ENCODE measurements at places on chromosomes 2 and 18. TPM values are rescaled to one million over a fixed set of nuclear protein-coding genes. Genes with fewer than 3 reads are reported as not detected.
A peak's percentile ranks its signal among the peaks of the same experiment; 100 is the strongest.

DNA sequence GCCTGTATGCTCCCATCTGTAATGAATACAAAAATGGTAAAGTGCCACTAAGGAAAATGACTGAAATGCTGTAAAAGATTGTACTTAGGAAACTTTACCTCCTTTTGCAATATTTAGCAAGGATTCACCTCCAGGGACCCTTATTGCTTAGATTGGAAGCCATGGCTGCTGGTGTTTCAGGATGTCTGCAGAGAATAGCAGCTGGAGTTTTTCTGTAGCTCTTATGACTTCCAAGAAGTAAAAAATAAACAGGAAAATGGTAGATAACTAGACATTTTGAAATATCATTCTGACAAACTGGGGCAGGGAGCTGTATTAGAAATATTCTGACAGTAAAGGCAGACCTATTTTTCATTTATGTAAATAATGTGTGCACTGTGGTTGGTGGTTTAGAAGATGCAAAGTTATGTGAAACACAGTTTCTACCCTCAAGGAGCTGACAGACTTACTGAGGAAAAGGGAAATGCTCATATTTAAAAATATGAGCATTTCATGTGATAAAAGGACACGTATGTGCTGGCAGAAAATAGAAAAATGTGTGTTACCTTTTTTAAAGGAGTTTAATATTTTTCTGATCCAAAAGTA, 224.9 kb upstream of the BOD1L2 start:
- H3K36me3 ChIP-seq, result no peaks in the 10 kb centered on the region
- no peak overlapping the region for H3K4me3 ChIP-seq
- no peaks in the 10 kb centered on the region for H3K4me1 ChIP-seq
- H3K27me3 ChIP-seq, result no peaks in the 10 kb centered on the region
- DNase-seq, result no peak

Gene TDRD15
- not detected for total RNA-seq

DNA sequence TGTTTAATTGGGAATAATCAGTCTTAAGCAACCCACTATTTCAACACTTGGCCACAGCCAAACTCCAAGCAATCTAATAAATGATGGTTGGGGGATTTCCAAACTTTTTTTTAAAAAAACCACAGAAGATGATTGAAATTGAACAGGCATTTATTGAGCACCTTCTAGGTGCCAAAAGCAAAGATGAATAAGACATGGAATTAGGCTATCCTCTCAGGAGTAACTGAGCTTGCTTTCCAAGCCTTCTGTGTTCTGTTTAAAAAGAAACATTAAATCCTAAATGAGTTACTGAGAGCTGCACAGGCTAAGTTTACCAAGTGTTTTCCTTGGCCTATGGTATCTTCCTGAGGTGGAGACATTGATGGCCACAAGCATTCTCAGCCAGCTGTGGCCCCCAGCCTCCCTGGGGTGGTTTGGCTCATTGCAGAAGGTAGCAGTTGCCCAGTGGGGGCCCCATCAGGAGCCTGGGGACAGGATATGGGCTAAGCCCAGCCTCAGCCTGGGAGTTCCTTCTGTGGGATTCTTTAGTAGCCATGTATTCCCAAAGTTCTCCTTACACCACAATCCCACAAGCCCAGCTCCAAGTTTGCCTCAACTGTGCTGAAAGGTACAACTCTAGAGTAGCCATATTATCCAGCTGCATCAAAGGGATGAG, 174.3 kb downstream of the C1D start:
- no peaks in the 10 kb centered on the region for H3K27me3 ChIP-seq
- H3K4me3 ChIP-seq, result no peak overlapping the region
- no peak for DNase-seq
- H3K4me1 ChIP-seq, result no peaks in the 10 kb centered on the region

Gene RMDN2
- total RNA-seq, result 5.0 TPM

GRCh38 chr18:8601277-8602032, 7.8 kb upstream of the RAB12 start:
- no peaks in the 10 kb centered on the region for H3K36me3 ChIP-seq
- no peak for DNase-seq
- H3K4me1 ChIP-seq, result no peaks in the 10 kb centered on the region
- H3K27me3 ChIP-seq, result no peaks in the 10 kb centered on the region

DNA sequence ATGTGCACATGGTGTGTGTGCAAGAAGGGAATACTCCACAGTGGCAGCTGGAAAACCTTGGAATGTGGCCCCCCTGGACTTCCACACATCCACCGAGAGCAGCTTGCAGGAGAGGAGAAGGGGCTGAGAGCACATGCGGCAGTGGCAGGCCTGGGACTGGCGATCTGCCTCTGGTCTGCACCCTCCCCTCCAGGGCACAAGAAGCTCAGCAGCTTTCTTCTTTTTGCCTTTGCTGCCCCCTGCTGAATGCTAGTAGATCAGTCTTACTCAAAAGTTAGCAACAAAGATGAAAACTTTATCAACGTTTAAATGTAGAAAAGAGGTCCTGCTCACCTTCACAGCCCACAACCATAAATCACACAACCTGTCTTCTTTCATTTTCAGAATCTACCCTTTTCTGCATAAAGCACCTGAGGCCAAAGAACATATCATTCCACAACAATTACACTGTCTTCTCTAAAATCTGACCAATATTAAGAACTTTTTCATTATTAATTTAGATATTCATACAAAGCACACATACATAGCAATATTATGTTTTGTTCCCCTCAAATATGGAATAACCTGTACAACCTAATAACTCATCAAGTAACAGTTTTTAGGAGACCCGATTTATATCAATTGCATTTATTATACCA, 34.6 kb downstream of the TGFBRAP1 start:
- H3K4me1 ChIP-seq, result no peaks in the 10 kb centered on the region
- peaks cover 38% of the 10 kb centered on the region for H3K36me3 ChIP-seq
- no peak overlapping the region for H3K27ac ChIP-seq
- H3K27me3 ChIP-seq, result no peaks in the 10 kb centered on the region
- DNase-seq, result no peak

GRCh38 chr18:47995654-47996053, 65.2 kb upstream of the SMAD2 start:
- no peaks in the 10 kb centered on the region for H3K4me1 ChIP-seq
- no peak overlapping the region for H3K27ac ChIP-seq
- no peak overlapping the region for H3K4me3 ChIP-seq
- H3K27me3 ChIP-seq, result no peaks in the 10 kb centered on the region

DNA sequence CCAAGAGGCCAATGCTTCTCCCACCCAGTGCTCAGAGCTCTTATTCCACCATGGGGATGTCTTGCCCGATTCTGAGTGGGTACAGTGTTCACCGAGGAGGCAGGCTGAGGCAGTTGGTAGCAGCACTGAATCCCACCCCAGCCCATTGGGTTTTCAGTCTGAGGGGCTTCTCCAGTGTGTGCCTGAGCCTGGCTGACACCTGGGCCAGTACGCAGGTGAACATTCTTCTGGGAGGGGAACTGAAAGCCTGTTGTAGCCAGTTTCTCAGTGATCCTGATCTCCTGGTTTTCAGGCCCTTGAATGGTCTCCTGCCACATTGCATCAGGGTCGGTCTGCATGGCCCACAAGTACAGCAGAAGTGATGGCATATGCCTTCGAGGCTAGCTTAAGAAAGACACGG, 98.2 kb downstream of the TMEM17 start:
- H3K36me3 ChIP-seq, result no peaks in the 10 kb centered on the region
- H3K4me1 ChIP-seq, result peaks cover 29% of the 10 kb centered on the region
- H3K27me3 ChIP-seq, result no peaks in the 10 kb centered on the region

GRCh38 chr18:62420151-62420512, 95.0 kb downstream of the TNFRSF11A start:
- no peak overlapping the region for H3K27ac ChIP-seq
- H3K36me3 ChIP-seq, result no peaks in the 10 kb centered on the region
- H3K27me3 ChIP-seq, result no peaks in the 10 kb centered on the region
- peak; percentile 46 for DNase-seq
- H3K4me3 ChIP-seq, result no peak overlapping the region

DNA sequence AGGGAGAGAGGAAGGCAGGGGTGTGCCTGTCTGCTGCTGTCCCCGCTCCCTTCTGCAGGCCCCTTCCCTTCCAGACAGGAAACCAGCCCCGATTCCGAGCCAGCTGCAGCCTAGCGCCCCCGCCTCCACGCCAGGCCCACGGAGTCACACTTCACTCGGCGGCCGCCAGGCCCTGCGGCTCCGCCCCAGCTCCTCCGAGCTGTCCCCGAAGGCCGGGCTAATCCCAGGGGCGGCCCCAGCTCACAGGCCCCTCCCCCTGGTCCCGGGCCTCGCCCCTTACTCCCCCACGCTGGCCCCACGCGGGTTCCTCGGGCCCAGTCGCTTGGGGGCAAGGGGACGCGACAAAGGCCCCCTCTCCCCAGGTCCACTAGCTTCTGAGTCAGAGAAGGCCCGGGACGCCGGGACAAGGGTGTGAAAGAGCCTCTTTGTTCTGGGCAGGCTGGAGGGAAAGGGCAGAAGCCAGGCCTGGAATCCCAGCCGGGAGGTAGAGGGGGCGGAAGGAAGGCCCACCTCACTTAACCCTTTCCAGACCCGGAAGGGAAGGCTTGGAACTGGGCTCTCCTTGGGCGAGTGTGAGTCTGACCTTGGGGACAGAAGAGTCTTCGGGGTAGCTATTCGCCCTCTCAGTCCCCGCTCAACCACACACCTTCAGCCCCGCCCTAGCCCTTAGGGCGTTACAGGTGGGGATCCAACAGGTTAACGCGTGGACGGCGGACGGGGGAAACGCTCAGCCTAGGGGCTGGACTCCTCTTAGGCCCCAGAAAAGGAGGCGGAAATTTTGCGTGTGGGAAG, 1.2 kb downstream of the RTKN start:
- no peaks in the 10 kb centered on the region for H3K36me3 ChIP-seq
- peak overlapping the region; percentile 89 for H3K27ac ChIP-seq
- peaks cover 61% of the 10 kb centered on the region for H3K4me1 ChIP-seq
- H3K27me3 ChIP-seq, result no peaks in the 10 kb centered on the region
- peak; percentile 85 for DNase-seq

GRCh38 chr2:203164311-203164935, 74.4 kb upstream of the CYP20A1 start:
- H3K4me1 ChIP-seq, result no peaks in the 10 kb centered on the region
- peaks cover 34% of the 10 kb centered on the region for H3K36me3 ChIP-seq
- no peak for DNase-seq
- no peaks in the 10 kb centered on the region for H3K27me3 ChIP-seq

- no peaks in the 10 kb centered on the region for H3K4me1 ChIP-seq
- H3K27ac ChIP-seq, result no peak overlapping the region
- no peaks in the 10 kb centered on the region for H3K27me3 ChIP-seq
Observed at GRCh38 chr2:73970850-73971471, 13.7 kb upstream of the TET3 start.

DNA sequence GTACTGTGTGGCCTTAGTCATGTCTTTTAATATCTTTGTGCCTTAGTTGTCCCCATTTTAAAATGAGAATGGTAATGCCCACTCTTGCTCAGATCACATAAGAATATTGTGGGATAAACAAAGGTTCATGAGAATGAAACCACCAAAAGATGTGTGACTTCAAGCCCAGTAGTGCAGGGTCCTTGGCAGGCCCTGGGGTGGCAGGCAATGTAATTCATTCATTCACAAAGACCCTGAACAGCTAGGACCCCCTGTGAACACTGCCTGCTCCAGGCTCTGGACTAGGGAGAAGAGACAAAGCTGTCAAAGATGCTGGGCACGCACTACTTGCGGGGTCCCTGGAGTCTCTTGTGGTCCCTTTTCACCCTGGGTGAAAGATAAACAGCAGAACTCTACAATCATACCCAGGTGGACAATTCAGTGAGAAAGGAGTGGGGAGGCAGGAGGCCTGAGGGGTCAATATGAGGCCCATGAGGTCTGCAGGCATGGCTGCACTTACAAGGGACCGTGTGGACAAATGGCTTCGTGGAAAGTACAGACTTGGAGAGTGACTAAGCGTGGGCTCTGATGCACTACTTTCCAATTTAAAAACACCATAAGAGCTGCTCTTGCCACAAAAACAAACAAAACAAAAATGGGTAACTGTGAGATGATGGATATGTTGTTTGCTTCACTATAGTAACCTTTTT, 136.1 kb downstream of the SMAD7 start:
- peak; percentile 44 for DNase-seq
- H3K36me3 ChIP-seq, result peaks cover 16% of the 10 kb centered on the region
- H3K4me3 ChIP-seq, result no peak overlapping the region
- H3K27ac ChIP-seq, result peak overlapping the region; percentile 31

Gene IGFBP2
- 508 TPM for total RNA-seq

DNA sequence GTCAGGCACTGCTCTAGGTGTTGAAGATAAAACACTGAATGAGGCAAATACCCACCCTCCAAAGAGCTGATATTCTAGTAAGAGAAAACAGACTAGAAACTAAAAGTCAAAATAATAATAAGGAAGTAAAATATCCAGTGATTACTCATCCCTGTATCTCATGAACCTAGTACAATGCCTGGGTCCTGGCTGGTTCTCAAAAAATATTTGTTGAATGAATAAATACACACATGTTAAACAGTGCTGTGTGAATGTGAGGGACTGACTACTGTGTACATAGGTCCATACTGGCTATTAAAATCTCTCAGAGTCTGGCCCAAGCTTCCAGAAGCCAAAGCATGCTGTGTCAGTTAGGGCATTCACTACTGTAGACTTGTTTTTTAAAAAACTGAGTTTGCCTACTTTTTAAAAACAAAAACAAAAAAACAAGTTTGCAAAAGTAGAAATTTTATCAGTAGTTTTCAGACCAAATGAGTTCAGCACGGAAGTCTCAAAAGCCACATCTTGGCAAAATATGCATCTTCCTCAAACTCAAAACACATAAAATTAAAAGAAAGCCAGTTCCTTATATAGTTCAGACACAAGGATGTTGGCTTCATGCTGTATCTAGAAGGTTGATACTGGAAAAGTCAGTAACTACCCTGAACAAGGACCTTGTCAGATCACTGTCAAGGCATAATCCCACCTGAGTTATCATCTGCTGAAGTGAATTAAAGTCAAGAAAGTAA, 136.2 kb downstream of the THADA start:
- no peak overlapping the region for H3K4me3 ChIP-seq
- H3K27ac ChIP-seq, result no peak overlapping the region
- peaks cover 46% of the 10 kb centered on the region for H3K4me1 ChIP-seq
- no peaks in the 10 kb centered on the region for H3K27me3 ChIP-seq

DNA sequence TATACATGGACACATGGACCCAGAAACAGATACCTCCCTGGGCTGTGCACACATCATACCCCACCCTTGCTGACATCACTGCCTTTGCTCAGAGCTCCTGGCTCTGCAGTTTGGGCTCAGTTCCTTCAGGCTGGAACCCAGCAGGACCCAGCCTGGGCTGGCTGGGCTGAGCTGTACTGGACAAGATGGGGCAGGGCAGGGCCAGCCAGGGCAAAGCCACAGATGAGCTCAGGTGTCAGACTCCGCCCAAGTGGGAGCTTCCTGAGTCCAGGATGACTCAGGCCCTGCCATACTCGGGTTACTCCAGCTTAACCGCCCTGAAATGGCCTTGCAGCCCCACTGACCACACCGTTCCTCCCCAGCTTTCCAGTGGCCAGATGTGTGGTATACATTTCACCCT, 284.9 kb downstream of the OSR1 start:
- H3K4me3 ChIP-seq, result no peak overlapping the region
- H3K4me1 ChIP-seq, result no peaks in the 10 kb centered on the region
- no peaks in the 10 kb centered on the region for H3K27me3 ChIP-seq
- H3K27ac ChIP-seq, result no peak overlapping the region

GRCh38 chr2:66435549-66435875, 587 bp downstream of the MEIS1 start:
- peak overlapping the region; percentile 89 for H3K27ac ChIP-seq
- no peak for DNase-seq
- peak overlapping the region; percentile 62 for H3K4me3 ChIP-seq
- no peaks in the 10 kb centered on the region for H3K4me1 ChIP-seq
- no peaks in the 10 kb centered on the region for H3K36me3 ChIP-seq
